NCI-H446 treated with DMSO at 0.1 percent for 48 hours (cell line): ENCODE measurements at places on chromosomes 2 and 18.

GRCh38 chr18:68275616-68276015 is 439.3 kb downstream of the TMX3 start:
- no peak for DNase-seq

GRCh38 chr2:71747559-71747958 is 294.2 kb downstream of the DYSF start:
- no peak for DNase-seq

GRCh38 chr2:11802782-11803191 is 56.4 kb downstream of the LPIN1 start:
- no peak for DNase-seq

- no peak for DNase-seq
Measured at GRCh38 chr2:47486841-47487497, 84.0 kb downstream of the MSH2 start.

GRCh38 chr18:69935319-69936190 is 12.1 kb downstream of the CD226 start:
- no peak for DNase-seq

GRCh38 chr2:120887741-120888231 is 152.1 kb downstream of the GLI2 start:
- no peak for DNase-seq

GRCh38 chr2:48114256-48114655 is 208.0 kb upstream of the FBXO11 start:
- no peak for DNase-seq

- no peak for DNase-seq
Measured at GRCh38 chr2:70743068-70743467, 24.9 kb downstream of the ADD2 start.

GRCh38 chr2:162261032-162261945 is 18.0 kb upstream of the FAP start:
- no peak for DNase-seq

- DNase-seq: no peak
Measured at GRCh38 chr18:57441071-57441794, 6.1 kb downstream of the ONECUT2 start.

DNA sequence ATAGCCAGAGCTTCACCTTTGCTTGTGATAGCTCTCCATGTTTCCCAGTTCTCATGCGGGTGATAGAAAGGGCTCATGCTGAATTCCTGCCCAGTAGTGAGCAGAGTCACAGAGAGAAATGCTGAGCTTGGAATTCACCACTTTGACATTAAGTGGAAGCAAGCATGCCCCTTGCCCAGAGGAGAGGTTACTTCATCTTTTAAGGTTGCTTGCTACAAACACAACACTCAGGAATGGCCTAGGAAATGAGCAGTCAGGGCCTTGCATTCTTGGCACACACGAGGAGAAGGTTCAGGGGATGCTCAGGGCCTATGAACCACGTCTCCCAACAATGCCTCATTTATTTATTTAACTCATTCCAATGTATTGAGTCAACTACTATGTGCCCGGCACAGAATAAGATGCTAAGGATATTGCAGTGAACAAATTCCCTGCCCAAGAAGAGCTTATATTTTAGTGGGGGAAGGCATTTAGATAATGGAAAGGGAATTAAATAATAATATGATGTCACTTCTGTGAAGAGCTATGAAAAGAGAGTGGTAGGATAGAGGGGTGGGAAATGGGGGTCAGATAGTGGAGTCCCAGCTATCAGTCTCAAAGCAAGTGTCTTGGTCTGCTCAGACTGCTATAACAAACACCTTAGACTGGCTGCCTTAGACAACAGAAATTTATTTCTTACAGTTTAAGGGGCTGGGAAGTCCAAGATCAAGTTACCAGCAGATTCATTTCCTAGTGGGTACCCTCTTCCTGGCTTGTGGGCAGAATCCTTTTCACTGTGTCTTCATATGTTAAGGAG is 42.1 kb downstream of the DDX18 start:
- DNase-seq: no peak

DNA sequence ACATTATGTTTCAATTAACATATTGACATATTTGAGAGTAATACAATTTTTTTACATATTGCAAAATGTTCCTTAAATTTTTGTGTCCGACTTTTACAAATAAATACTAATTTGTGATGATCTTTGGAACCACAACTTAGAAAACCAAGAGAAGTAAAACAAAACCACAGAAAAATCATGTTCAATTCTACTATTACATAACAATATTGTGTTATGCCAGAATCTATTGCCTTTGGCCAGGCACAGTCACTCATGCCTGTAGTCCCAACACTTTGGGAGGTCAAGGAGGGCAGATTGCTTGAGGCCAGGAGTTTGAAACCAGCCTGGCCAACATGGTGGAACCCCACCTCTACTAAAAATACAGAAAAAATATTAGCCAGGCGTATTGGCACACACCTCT is 92.8 kb upstream of the APCDD1 start:
- DNase-seq: no peak

DNA sequence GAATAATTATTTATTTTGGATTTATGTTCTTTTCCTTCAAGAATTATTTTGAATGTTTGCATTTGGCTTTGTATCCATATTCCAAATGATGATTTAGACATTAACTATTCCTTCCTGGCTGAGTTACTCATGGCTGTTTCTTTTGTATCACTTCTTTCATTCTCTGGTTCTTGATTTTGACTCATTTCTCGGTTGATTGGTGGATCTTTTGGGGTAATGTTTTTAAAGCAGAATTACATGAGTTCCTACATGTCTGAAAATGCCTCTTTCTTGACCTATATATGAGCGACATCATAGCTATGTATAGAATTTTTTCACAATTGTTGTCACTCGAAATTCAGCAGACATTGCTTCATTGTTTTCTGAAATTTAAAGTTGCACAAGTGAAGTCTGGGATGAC is 39.5 kb downstream of the CYP26B1 start:
- DNase-seq: no peak

- no peak for DNase-seq
Measured at GRCh38 chr2:241933179-241933911, 63.8 kb downstream of the RTP5 start.

- DNase-seq: no peak
Measured at GRCh38 chr18:2822213-2822921, 24.4 kb upstream of the EMILIN2 start.
